ENCODE measurements at places on chromosomes 7 and 10.

DNA sequence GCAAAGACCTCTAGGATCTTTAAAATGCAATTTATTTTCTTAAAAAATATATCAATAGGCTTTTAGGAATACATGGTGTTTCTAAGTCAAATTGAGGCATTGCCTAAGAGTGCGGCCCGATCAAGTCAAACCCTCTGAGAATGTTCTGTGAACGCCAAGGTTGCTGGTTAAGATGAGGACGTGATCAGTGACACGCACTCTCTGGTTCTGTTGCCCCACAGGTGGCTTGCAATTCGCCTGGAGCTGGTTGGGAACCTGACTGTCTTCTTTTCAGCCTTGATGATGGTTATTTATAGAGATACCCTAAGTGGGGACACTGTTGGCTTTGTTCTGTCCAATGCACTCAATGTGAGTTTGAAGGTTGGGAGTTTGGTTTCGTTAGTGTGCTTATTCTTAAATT lies 59.3 kb downstream of the ABCC2 start:
- DNase-seq = no peak

GRCh38 chr7:22204312-22204711 lies 152.6 kb downstream of the RAPGEF5 start:
- DNase-seq = peak; percentile 67

DNA sequence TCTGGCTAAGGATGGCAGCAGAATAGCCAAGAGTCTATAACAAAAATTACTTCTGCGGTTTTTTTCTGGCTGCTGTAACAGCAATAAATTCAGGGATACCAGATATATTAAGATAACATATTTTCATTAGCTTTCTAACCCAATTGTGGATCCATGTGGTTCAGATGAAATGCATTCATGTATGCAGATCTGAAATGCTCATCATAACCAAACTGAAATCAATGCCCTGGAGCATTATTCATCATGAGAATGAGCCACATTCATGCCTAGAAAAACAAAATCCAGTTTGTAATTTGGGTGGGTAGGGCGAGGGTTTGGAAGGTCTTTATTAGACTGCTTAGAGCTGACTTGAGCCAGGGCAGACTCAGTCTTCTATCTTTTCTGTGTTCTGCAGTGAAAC lies 69.8 kb upstream of the SEMA3A start:
- DNase-seq = peak; percentile 33

DNA sequence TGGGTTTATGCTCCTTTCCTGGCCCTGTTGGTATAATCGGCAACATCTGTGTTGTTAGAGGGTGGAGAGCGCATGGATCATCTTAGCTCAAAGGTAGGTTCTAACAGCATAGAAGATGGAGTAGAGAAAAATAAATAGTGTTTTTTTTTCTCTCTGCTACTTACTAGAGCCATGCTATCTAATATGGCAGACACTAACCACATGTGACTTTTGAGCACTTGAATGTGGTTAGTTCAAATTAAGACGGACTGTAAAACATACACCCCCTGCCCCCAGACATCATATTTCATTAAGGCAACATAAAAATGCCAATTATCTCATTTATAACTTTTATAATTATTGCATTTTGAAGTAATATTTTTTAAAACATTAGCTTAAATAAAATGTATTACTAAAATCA lies 525.1 kb downstream of the KIF20B start:
- no peak for DNase-seq

DNA sequence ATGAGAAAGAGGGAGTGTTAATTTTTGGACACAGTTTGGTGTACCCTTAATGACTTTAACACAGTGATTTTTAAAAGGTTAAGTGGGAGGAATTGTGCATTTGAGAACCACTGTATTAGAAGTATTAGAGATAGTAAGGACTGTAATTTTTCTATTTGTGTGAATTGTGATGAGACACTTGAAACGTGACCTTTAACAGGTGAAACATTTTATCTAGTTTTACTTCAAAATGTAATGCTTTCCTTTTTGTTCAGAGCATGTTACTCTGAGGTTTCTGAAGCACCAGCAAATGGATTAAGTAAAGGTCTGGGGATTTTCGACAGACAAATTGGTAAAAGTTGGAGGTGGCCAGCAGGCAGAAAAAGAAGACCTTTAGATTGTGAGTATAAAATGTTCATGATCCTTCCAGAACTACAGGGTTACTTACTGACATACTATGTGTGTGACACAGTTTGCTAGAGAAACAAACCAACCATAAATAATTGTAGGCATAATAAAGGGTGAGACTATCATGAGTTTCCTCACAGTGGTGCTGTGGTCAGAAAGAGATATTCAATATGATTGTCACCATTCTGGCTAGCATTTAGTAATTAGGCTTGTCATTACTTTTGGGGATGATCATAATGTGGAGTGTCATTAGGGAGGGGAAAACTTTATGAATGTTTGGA lies 26.1 kb downstream of the LCOR start:
- no peak for DNase-seq

DNA sequence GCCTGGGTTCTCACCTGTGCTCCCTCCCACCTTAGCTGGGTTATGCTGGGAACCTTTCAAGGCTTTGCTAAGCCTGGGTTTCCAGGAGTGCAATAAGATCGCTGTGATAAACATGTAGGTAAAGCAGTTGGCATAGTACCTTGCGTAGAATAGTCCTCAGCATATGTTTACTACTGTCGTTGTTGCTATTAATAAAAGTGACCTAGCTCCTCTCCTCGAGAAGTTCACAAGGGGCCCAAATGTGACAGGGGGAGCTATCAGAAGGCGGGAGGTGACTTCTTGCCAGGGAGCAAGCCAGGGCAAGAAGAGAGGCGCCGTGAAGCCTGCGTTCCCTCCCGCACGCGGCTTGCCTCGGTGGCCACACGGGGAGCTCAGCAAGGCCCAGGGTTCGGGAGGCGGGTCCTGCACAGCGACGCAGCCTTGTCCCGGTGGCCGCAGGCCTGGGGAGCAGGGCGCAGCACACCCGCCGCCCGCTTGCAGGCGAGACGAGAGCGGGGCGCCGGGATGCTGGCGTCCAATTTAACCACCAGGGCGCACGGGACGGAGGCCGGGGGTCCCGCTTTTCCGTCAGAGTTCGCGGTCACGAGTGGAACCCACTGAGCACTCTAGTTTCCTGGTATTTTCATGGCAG lies 106.2 kb downstream of the SNX10 start:
- peak; percentile 4 for DNase-seq

DNA sequence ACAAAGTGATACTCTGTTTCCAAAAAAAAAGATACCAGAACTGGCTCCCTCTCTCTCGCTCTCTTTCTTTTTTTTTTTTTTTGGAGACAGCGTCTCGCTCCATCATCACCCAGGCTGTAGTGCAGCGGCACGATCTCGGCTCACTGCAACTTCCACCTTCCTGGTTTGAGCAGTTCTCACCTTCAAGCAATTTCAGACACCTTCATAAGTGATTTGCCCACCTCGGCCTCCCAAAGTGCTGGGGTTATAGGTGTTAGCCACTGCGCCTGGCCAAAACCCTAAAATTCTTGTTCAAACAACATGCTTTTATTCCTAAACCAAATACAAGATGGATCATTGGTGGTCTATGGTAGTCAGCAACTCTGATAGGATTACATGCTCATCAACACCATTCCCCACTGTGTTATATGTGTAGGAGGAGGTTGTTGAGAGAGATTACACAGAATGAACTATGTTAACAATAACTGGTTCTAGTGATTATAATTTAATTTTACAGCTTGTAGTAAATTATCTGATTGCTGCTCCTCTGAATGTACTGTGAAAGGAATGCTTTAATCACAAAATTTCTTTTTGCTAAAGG lies 15.5 kb downstream of the ACBD5 start:
- no peak for DNase-seq

DNA sequence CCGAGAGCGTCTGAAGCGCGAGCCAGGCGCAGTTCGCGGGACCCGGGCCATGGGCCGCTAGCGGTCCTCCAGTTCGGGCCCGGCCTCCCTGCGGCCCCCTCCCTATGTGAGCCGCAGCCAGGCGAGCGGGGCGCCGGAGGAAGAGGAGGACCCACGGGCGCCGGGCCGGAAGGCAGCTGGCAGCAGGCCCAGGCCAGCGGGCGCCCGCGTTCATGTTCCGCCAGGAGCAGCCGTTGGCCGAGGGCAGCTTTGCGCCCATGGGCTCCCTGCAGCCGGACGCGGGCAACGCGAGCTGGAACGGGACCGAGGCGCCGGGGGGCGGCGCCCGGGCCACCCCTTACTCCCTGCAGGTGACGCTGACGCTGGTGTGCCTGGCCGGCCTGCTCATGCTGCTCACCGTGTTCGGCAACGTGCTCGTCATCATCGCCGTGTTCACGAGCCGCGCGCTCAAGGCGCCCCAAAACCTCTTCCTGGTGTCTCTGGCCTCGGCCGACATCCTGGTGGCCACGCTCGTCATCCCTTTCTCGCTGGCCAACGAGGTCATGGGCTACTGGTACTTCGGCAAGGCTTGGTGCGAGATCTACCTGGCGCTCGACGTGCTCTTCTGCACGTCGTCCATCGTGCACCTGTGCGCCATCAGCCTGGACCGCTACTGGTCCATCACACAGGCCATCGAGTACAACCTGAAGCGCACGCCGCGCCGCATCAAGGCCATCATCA lies 1.1 kb downstream of the ADRA2A start:
- DNase-seq = no peak

- no peak for DNase-seq
Measured at GRCh38 chr7:105878746-105879605, 2.6 kb upstream of the ATXN7L1 start.

DNA sequence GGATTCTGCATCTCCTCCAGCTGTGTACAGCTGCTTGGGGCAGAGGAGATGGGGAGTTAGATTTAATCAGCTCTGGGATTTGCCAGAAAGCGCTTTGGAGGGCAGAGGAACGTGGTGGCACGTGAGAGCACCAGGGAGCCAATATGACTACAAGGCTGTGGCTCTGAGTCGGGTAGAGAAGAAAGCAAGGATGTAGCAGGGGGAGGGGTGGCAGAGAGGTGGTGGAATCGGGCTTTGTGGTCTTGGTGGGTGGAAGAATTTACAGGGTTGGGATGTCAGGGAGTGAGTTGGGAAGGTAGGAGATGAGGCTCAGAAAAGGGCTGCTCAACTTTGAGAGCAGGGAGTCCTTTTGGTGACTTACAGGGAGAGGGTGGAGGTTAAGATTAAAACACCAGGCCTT lies 113.6 kb downstream of the CCNY start:
- no peak for DNase-seq

DNA sequence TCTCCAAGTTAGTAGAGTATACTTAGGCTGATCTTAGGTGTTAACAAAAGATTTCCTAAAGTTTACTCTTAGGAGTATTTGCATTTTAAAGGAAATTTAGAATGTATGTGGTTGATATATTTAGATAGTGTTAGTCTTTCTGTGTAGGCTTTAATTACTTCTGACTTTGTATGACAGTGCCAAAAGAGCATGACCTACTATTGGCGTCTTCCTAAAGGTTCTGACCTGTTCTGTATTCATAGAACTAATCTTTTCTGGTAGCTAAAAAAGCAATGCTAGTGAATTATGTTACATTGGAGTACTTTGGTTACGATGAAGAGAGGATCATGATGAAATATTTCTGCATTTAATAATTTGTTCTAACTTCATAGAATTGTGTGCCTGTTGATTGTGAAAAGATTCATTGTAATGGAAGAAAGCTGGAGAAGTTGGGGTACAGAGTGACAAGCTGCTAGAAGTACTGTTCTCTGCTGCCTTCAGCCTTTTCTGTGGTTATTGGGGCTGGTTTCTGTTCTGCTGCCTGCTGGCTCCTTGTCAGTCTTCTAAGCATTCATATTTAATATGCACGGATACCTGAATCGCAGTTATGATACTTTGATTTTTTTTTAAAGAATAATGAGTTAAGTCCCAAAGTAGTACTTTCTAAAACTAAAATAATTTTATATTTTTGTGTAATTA lies 13.2 kb downstream of the WAC start:
- no peak for DNase-seq

DNA sequence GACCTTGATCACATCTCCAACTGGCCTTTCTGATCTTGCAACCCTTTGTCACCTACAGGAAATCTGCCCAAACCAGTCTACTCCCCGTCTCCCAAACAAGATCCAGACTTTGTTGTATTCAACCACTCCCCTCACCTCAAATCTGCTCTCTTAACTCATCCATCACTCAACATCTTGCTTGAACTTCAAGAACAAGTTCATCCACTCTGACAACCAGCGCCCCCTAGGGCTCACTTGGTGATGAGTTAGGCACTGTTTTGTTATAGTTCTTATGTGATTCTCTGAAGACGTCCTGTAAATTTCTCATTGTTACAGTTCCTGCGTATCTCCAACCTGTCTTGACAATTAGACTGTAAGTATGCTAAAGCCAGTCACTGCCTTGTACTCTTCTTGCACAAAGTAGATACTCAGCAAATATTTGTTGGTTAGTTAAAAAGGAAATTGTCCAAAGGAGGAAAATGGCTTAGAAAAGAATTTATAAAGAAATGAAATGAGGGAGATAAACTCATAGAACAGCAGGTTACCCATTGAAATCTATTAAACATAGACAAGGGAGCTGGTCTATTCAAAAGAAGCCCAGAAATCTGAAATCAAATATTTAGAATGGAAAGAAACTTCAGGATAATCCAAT lies 5.3 kb downstream of the FRMD4A start:
- DNase-seq = no peak

- peak; percentile 85 for DNase-seq
Measured at GRCh38 chr10:93030409-93030808, 30.2 kb upstream of the CYP26C1 start.

- DNase-seq = no peak
Measured at GRCh38 chr7:8354503-8354902, 78.9 kb upstream of the NXPH1 start.

DNA sequence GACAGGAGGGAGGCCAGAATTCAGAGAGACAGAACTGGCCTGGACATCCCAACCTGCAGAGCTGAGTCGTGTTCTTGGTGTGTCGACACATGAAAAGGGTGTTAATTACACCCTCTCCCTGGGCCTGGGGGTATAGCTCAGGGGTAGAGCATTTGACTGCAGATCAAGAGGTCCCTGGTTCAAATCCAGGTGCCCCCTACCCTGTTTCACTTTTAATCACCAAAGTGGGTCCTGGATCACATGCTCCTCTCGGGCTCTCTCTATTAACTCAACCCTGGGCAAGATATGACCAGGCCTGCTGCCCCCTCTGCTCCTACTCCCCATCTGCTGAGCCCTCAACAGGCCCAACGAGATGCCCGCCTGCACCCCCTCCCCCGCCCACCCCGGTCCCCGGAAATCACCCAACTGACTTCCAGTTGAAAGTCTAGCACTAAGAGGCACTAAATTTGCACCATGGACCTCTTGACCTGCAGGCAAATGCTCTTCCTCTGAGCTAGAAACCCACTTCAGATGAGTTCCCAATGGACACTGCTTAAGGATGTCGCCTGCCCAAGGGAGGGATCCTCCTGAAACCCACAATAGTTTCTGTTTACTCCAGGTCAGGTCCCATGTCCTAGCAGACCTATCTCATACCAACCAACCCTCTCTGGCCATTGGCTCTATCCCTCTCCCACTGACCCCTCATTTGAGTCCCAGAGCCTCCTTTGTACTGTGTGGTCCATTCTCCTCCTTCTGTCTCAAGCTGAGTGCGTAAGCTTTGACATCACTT lies 137.6 kb downstream of the ZNF467 start:
- DNase-seq = no peak

GRCh38 chr10:73644015-73644743 lies 2.9 kb upstream of the MYOZ1 start:
- peak; percentile 71 for DNase-seq
